NCI-H187 (cell line): ENCODE measurements at places on chromosomes 2 and 18.

GRCh38 chr18:38077229-38077628 is 511.6 kb upstream of the CELF4 start:
- DNase-seq, result no peak

- DNase-seq, result no peak
Observed at GRCh38 chr2:61499060-61499459, 28.2 kb upstream of the USP34 start.

GRCh38 chr2:168593713-168594112 is 137.6 kb downstream of the CERS6 start:
- no peak for DNase-seq

DNA sequence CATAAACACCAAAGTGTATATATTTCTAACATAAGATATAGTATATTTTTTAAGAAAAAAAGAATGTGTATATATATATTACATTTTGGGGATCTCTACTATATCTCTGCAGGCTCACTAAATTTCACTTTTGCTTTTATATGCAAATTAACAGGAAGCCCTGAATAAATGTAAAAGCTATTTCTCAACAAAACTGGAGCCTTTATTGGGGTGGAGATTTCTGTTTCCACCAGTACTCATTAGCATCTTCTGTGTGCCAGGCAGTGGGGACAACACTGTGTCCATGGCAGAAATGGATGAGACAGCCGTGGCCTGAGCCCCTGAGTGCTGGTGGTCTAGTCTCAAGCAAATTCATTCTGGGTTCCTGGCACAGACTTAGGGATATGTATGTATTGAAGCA is 41.3 kb downstream of the C18orf63 start:
- no peak for DNase-seq

DNA sequence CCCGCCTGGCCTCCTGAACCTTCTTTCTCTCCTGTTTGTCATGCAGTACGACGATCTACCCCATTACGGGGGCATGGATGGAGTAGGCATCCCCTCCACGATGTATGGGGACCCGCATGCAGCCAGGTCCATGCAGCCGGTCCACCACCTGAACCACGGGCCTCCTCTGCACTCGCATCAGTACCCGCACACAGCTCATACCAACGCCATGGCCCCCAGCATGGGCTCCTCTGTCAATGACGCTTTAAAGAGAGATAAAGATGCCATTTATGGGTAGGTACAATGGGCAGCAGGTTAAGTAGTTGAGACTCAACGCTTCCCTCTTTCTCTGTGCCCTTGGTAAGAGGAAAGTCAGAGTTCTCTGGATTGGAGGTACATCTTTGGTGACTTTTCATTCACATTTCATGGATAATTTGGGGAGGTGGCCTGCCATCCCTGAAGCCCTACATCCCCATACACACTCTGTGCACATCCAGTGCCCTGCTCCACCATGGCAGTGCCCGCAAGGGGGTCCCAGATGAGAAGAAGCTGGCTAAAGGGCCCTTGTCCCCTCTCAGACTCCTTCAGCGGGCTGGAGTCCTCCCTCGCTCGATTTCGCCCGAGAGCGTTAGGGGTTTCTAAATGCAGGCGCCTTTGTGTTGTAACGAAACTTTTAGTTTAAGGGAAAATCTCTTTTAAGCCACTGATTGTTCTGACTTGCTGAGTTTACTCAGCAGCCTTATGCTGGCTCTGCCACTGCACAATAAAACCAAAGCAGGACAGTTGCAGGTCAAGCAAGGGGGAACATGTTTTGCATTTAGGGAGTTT is 3.0 kb downstream of the MEIS1 start:
- no peak for DNase-seq

DNA sequence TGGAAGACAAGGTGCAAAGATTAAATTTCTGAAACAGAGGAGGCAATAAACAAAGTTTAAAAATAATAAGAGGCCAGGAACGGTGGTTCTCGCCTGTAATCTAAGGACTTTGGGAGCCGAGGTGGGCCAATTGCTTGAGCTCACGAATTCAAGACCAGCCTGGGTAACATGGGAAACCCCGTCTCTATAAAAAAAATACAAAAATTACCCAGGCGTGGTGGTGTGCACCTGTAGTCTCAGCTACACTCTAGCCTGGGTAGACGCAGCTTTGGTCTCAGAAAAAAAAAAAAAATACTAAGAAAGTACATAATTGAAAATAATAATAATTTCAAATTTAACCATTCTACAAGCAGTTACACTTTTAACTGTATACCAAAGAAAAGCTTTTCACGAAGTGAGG is 744.6 kb upstream of the POU3F3 start:
- DNase-seq, result no peak

- DNase-seq, result no peak
Observed at GRCh38 chr2:63899639-63900038, 57.9 kb downstream of the UGP2 start.

- DNase-seq, result no peak
Observed at GRCh38 chr2:212897296-212897695, 254.1 kb downstream of the IKZF2 start.

GRCh38 chr2:31028417-31028816 is 109.8 kb downstream of the GALNT14 start:
- no peak for DNase-seq

- no peak for DNase-seq
Observed at GRCh38 chr18:54240629-54241107, 16.2 kb upstream of the MBD2 start.
